ENCODE measurements at places on chromosomes 1 and 21. TPM values are rescaled to one million over a fixed set of nuclear protein-coding genes. Genes with fewer than 3 reads are reported as not detected.
A peak's percentile ranks its signal among the peaks of the same experiment; 100 is the strongest.

GRCh38 chr1:233005703-233006102, 55.3 kb downstream of the NTPCR start:
- peaks cover 2% of the 10 kb centered on the region for H3K4me1 ChIP-seq
- no peaks in the 10 kb centered on the region for H3K27me3 ChIP-seq
- no peak for DNase-seq
- H3K27ac ChIP-seq = no peak overlapping the region
- H3K4me3 ChIP-seq = no peak overlapping the region

- H3K27me3 ChIP-seq = peaks cover 30% of the 10 kb centered on the region
- no peak for DNase-seq
- no peak overlapping the region for H3K27ac ChIP-seq
- H3K4me1 ChIP-seq = no peaks in the 10 kb centered on the region
- H3K36me3 ChIP-seq = no peaks in the 10 kb centered on the region
These were observed 50.7 kb upstream of the RHOU start for GRCh38 chr1:228684607-228685006.

GRCh38 chr1:39407510-39407895, 83.9 kb upstream of the BMP8A start:
- peaks cover 45% of the 10 kb centered on the region for H3K4me1 ChIP-seq
- H3K27ac ChIP-seq = peak overlapping the region; percentile 49
- DNase-seq = no peak
- no peaks in the 10 kb centered on the region for H3K27me3 ChIP-seq

GRCh38 chr1:29521811-29522580, 285.7 kb downstream of the PTPRU start:
- H3K27ac ChIP-seq = no peak overlapping the region
- H3K4me1 ChIP-seq = no peaks in the 10 kb centered on the region
- H3K27me3 ChIP-seq = peaks cover 56% of the 10 kb centered on the region

GRCh38 chr1:215022741-215023141, 59.8 kb upstream of the KCNK2 start:
- H3K4me1 ChIP-seq = no peaks in the 10 kb centered on the region
- no peak overlapping the region for H3K4me3 ChIP-seq
- no peak for DNase-seq
- H3K27ac ChIP-seq = no peak overlapping the region

- no peak overlapping the region for H3K4me3 ChIP-seq
- peaks cover 41% of the 10 kb centered on the region for H3K4me1 ChIP-seq
- no peak overlapping the region for H3K27ac ChIP-seq
- H3K36me3 ChIP-seq = no peaks in the 10 kb centered on the region
- no peak for DNase-seq
- no peaks in the 10 kb centered on the region for H3K27me3 ChIP-seq
These were observed 34.2 kb upstream of the JUN start for GRCh38 chr1:58818075-58818474.

GRCh38 chr1:20470194-20470593, 15.8 kb downstream of the CAMK2N1 start:
- peaks cover 81% of the 10 kb centered on the region for H3K27me3 ChIP-seq
- H3K27ac ChIP-seq = no peak overlapping the region
- DNase-seq = no peak
- H3K36me3 ChIP-seq = no peaks in the 10 kb centered on the region
- peaks cover 4% of the 10 kb centered on the region for H3K4me1 ChIP-seq
- H3K4me3 ChIP-seq = no peak overlapping the region

DNA sequence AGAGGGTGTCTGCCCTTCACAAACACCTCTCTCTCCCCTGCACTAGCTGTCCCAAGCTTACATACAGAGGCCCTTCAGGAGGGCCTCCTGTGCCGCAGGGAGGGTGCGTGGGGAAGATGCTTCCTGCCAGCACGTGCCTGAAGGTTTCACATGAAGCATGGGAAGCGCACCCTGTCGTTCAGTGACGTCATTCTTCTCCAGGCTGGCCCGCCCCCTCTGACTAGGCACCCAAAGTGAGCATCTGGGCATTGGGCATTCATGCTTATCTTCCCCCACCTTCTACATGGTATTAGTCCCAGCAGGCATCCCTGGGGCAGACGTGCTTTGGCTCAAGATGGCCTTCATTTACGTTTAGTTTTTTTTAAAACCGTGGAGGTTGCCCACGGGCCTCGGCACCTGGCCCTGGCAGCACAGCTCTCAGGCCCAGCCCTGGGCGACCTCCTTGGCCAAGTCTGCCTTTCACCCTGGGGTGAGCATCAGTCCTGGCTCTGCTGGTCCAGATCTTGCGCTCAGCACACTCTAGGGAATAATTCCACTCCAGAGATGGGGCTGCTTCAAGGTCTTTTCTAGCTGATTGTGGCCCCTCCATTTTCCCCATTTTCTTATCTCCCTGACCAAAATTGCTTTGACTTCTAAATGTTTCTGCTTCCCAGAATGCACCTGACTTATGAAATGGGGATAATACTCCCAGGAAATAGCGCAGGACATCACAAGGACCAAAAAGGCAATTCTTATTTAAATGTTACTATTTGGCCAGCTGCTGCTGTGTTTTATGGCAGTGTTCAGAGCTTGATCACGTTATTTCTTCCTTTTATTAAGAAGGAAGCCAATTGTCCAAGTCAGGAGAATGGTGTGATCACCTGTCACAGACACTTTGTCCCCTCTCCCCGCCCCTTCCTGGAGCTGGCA, 6.1 kb downstream of the NPPA start:
- H3K27ac ChIP-seq = no peak overlapping the region
- no peak overlapping the region for H3K4me3 ChIP-seq
- H3K36me3 ChIP-seq = peaks cover 15% of the 10 kb centered on the region
- peaks cover 1% of the 10 kb centered on the region for H3K4me1 ChIP-seq
- DNase-seq = no peak

GRCh38 chr1:7171574-7171973, 386.3 kb downstream of the CAMTA1 start:
- DNase-seq = no peak
- H3K36me3 ChIP-seq = no peaks in the 10 kb centered on the region
- H3K27ac ChIP-seq = no peak overlapping the region
- H3K4me3 ChIP-seq = no peak overlapping the region
- H3K4me1 ChIP-seq = no peaks in the 10 kb centered on the region

DNA sequence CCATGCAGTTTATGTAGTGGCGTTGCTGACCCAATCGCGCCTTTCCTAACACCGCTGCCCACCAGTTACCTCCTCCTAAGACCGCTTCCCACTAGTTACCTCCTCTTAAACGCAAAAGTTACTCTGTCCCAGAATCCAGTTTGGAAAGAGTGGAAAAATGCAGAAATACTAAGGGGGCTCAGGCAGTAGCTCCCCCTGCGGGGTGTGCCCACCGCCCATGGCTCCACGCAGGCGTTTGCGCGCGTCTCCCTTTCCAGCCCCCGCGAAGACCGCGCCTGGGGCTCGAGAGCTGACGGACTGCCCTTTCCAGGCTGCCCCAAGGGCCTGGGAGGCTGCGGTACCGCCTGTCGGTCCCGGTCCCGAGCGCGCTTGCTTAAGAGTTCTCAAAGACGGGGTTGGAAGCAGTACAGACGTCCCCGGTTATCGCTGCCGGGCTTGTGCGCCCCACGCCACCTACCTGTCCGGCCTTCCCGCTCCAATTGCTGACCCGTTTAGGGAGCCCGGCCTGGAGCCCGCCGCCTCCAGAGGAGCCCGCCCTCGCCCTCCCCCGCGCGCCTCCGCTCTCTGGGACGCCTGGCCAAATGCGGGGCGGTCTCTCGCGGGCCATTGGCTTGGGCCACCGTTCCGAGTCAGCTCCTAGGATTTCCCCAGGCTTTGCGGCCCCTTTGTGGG, 414.1 kb upstream of the ESRRG start:
- H3K36me3 ChIP-seq = peaks cover 2% of the 10 kb centered on the region
- H3K4me1 ChIP-seq = peaks cover 14% of the 10 kb centered on the region
- DNase-seq = no peak
- H3K4me3 ChIP-seq = no peak overlapping the region
- no peak overlapping the region for H3K27ac ChIP-seq

Gene OR2T33
- total RNA-seq = not detected

Gene FH
- 30.3 TPM for total RNA-seq

Gene DRAXIN
- total RNA-seq = 0.22 TPM

Gene GPR37L1
- not detected for total RNA-seq

Gene BCL2L15
- 3.3 TPM for total RNA-seq
